ENCODE measurements at places on chromosomes 16 and 17.
A peak's percentile ranks its signal among the peaks of the same experiment; 100 is the strongest.

- DNase-seq, result no peak
Observed at GRCh38 chr16:68086336-68086841, 1.2 kb downstream of the NFATC3 start.

GRCh38 chr17:75176625-75177024, 6.1 kb downstream of the SUMO2 start:
- DNase-seq, result no peak

GRCh38 chr17:39607851-39608130, at the start of gene NEUROD2:
NEUROD2 (minus strand) TSS chr17:39607920; CDS start chr17:39606599, 1,321 bp downstream.
- no peak for DNase-seq

GRCh38 chr16:86723689-86724088, 145.3 kb downstream of the FOXL1 start:
- DNase-seq, result no peak

DNA sequence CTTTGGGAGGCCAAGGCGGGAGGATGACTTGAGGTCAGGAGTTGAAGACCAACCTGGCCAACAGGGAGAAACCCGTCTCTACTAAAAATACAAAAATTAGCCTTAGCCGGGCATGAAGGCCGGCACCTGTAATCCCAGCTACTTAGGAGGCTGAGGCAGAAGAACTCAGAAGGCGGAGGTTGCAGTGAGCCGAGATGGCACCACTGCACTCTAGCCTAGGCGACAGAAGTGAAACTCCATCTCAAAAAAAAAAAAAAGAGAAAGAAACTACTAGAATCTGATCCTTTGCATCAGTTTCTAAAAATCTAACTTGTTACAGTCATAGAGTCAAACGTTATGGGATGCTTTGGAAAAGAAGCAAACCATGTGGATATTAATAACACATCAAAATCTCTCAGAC, 1.6 kb upstream of the PECAM1 start:
- no peak for DNase-seq

- no peak for DNase-seq
Observed at GRCh38 chr17:28878981-28879380, 18.6 kb downstream of the FLOT2 start.

GRCh38 chr16:29308644-29309546, 97.6 kb downstream of the NPIPB11 start:
- no peak for DNase-seq

GRCh38 chr17:51103050-51103449, 17.6 kb downstream of the SPAG9 start:
- no peak for DNase-seq

- no peak for DNase-seq
Observed at GRCh38 chr16:19179546-19180490, 11.8 kb downstream of the SYT17 start.

DNA sequence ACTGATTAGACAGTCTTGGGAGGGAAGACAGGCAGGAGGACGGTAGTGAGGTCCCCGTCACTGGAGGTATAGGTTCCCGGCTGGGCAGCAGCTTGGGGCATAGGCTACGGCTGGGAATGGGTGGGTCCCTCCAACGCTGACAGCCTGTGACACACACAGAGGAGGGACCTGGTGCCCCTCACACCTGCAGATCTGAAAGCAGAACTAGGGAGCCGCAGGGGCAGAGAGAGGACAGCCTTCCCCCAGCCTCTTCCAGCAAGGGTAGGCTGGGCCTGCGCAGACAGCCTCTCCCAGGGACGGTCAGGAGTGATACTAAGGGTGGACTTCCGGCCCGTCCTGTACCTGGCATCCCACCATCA, 2.0 kb downstream of the P2RX1 start:
- DNase-seq, result no peak

- DNase-seq, result no peak
Observed at GRCh38 chr16:73154063-73154870, 106.3 kb upstream of the ZFHX3 start.

DNA sequence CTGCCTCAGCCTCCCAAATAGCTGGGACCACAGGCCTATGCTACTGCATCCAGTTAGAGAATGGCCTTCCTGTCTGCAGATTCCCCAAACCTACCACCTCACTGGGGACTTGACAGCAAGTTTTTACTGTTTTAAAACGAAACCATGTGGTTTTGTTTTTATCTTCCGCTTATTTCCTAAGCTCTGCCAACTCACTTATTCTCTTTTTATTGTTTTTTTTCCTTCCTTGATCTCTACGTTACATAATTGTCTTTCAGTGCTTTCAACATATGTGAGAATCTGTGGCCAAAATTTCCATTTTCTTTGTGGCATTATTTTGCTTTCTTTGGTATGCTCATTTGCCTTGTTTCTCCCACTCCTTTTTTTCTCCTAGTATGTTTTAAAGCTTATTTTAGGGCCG, 14.6 kb upstream of the SLC38A7 start:
- no peak for DNase-seq

DNA sequence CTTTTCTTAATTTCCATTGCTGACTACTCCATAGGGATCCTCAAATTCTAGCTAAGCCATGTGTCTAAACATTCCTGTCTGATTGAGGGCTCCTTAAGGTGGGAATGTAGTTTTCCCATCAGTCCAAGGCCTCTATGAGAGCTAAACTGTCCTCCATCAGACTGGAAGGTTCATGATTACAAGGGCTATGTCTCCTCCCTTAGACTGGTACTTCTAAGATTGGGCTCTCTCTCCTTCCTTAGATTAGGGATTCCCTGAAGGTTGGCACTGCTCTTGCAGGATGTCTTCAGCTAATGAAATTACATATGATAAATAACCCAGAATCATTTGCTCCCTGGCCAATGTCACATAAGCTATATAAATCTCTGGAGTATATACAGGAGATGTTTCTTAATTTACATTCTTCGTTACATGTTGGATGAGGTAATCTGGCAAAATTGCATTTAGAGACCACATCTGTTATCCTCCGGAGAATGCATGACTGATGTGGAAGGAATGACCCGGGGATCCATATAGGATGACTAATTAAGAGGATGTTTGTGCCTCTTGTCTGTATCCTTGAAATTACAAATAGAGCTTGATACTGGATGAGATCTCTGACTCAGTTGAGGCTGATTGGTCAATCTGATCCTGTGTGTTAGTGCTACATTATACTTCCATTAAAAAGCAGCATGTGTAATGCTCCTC, 14.2 kb downstream of the B4GALNT2 start:
- DNase-seq, result peak; percentile 99

DNA sequence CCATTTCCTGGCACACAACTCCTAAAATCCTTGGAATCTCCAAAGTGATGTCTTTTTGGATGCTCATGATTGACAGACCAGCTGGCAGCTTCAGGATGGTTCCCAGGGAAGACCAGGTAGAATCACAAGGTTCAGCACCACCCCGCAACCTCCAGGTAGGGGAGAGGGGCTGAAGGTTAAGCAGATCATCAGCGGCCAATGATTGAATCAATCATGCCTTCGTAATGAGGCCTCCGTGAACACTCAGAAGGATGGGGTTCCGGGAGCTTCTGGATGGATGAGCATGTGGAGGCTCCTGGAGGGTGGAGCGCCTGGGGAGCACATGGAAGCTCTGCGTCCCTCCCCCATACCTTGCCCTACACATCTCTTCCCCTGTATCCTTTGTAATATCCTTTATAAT, 185.9 kb downstream of the SEC14L1 start:
- DNase-seq, result no peak

GRCh38 chr16:19008245-19009169, 24.8 kb downstream of the TMC7 start:
- DNase-seq, result no peak

DNA sequence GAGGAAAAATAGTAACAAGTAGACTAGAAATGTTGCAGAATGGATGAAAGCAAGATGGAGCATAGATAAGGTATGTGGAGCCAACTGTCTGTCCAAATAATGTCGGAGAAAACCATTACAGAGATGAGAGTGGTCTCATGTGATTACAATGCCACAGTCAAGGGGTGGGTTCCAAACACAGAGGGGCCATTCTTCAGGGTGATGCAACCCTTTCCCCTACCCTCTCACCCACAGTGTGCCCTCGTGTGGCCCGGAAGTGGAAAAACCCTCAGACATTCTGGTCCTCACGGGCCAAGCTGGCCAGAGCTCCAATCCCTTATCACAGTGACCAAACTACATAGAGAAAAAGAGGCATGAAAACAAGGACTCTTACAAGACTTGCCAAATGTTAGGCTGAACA, 17.7 kb upstream of the HS3ST3A1 start:
- no peak for DNase-seq

DNA sequence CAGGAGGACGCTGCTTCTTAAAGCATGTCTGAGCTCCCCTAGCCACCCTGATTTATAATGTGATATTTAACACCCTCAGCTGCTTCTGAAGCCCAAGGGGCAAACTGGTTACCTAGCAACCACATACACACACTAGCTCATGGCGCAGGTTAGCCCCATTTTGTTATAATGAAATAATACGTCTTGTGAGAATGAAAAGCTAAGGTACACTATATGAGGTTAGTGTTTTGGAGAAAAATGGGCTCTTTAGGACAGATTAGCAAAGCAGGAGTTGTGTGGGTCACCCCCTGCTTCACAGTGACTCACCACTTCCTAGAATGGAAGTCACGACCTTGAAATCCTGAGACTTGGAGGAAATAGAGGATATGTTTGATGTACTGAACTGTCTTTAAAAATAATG, 404.8 kb upstream of the HSBP1 start:
- no peak for DNase-seq

DNA sequence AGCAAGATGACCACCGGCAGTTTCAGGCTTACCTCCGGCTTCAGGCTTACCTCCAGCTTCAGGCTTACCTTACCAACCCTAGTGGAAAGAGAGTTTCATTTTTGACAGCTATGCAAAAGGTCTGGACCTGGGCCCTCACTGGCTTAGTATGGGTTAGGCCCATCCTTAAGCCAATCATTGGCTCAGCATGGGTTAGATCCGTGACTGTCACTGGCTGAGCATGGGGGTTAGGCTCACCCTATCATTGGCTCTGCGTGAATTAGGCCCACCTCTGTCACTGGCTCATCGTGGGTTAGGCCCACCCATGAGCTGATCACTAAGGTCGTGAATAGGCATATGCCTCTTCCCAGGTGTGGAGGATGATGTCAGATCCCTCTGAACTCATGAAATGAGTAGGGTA, 8.1 kb downstream of the NDE1 start:
- no peak for DNase-seq

- peak; percentile 71 for DNase-seq
Observed at GRCh38 chr16:70703041-70703834, 17.4 kb upstream of the MTSS2 start.

- no peak for DNase-seq
Observed at GRCh38 chr17:69853541-69854224, 221.3 kb upstream of the KCNJ16 start.

DNA sequence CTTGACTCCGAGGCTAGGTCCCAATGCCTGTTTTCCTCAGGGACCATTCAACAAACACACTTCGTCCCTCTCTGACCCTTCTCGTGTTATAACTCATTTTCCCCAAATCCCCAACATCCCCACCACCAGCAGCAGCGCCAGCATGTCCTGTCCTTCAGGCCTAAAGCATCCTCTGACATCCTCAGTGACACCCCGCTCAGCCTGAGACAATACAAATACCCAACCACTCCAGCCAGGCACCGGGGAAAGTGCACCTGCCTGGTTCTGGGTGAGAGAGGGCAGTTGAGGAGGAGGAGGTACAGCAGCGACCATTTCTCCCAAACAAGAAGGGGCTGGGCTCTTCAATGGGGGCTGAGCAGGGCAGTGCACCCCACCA, 4.7 kb downstream of the MNT start:
- no peak for DNase-seq

DNA sequence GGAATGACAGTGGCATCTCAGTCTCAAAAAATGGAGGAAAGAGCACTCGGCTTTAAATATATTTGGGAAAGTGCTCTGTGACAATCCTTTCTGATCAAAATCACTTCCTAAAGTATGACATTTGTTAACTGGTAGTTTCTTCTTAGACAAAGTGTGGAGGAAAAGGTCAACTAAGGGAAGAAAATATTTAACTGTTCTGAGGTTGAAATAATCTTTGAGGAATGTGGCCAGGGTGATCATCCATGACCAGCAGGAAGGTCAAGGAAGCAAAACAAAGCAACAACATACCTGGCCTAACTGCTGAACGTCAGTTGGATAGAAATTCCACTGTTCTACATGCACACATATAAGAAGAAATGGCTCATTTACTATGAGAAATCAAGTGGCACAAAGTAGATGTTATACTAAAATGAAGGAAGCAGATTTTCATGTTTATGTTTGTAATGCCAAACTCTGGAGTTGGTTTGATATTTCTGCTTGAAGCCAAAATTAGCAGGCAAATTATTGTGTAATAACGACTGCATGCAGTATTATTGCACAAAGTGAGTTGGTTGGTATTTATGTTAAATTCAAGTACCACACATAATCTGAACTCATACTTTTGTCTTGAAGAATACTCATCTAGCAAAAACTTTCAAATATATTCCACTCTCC, 87.3 kb upstream of the CORO6 start:
- DNase-seq, result no peak

DNA sequence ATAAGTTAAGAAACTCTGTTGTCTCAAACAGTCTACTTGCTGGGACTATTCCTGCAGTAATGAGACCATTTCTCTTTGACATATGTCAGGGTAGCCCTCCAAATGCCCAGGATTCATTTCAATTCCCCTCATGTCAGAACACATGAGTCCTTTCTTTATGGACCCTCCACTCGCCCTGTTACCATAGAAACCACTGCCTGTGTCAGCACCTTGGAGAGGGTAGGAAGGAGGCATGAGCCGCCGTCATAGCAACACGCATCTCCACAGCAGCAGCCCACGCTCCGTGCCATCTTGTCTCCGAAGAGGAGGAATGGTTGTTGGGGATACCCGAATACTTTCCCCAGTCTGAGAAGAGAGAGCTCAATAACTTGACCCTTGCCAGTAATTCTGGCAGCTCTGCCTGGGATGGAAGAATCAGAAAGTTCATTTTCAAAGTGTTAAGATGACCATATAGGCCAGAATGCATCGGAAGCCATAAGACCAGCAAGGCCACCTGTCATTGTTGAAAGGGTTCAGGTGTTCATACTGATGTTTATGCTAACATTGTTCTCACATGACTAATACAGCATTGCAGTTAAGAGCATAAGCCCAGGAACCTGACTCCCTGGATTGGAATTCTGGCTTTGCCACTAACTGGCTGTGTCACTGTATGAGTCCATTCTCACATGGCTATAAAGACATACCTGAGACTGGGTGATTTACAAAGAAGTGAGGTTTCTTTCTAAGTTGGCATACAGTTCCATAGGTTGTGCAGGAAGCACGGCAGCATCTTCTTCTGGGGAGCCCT, 141.3 kb downstream of the ABCC12 start:
- no peak for DNase-seq

- no peak for DNase-seq
Observed at GRCh38 chr17:31374094-31374447, 17.4 kb upstream of the RAB11FIP4 start.

- no peak for DNase-seq
Observed at GRCh38 chr17:12081720-12082119, 61.0 kb downstream of the MAP2K4 start.

GRCh38 chr17:16444258-16444886, 29.0 kb downstream of the TRPV2 start:
- no peak for DNase-seq

DNA sequence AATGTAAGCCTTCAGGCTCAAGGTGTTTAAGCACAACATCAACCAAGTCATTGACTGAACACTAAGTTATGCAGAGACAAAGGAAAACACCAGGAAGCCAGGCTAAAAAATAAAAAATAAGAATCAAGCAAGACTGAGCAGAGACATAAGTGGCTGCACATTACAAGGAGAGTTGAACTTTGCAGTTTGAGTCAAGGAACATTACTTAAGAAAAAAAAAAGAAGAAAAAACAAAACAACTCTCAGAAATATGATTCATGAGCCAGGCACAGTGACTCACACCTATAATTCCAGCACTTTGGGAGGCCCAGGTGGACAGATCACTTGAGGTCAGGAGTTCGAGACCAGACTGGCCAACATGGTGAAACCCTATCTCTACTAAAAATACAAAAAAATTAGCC, 168.1 kb downstream of the C16orf95 start:
- DNase-seq, result no peak

Data from fibroblast of skin of left biceps (primary cell).